ENCODE measurements at places on chromosomes 3 and 15.

DNA sequence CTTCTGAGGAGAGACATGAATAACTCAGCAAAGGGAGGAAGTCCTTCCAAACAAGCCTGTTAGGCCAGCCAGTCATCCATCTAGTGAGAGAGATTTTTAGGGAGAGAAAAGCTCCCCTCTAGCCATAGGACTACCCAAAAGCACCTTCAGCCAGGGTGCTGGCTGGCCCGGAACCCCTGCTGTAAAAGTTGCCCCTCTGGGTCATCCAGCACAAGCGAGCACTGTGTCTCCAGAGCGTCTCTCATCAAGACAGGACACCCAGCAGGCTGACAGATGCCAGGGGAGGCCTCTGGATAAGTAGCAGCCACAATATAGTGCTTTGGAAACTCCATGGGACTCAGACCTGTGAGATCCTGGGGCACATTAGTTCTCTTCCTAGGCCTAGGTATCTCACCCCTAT is 24.5 kb downstream of the ANXA2 start:
- DNase-seq, result no peak

DNA sequence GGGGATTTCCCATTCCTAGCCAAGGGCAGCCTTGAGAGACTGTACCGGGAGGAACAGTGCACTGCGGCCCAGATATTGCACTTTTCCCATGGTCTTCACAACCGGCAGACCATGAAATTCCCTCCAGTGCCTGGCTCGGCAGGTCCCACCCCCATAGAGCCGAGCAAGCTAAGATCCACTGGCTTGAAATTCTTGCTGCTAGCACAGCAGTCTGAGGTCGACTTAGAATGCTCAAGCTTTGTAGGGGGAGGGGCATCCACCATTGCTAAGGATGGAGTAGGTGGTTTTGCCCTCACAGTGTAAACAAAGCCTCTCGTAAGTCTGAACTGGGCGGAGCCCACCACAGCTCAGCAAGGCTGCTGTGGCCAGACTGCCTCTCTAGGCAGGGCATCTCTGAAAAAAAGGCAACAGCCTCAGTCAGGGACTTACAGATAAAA is 156.3 kb downstream of the FRMD5 start:
- no peak for DNase-seq

GRCh38 chr15:43242616-43243015 is 21.8 kb upstream of the EPB42 start:
- no peak for DNase-seq

DNA sequence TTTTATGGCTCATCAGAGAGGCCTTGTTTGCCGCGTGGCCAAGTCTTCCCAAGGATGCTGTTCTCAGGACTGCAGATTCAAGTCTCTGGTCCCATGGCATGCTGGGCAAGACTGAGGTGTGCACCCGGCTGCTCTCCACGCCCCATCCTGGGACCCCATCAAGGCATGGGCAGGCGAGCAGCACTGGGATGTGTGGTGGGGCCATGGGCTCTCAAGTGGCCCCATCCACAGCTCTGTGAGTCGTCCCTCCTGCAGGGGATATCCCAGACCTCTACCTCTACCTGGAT is 13.1 kb upstream of the GP9 start:
- no peak for DNase-seq

- DNase-seq, result no peak
These were observed 619.0 kb upstream of the AGTR1 start for GRCh38 chr3:148078658-148079057.

DNA sequence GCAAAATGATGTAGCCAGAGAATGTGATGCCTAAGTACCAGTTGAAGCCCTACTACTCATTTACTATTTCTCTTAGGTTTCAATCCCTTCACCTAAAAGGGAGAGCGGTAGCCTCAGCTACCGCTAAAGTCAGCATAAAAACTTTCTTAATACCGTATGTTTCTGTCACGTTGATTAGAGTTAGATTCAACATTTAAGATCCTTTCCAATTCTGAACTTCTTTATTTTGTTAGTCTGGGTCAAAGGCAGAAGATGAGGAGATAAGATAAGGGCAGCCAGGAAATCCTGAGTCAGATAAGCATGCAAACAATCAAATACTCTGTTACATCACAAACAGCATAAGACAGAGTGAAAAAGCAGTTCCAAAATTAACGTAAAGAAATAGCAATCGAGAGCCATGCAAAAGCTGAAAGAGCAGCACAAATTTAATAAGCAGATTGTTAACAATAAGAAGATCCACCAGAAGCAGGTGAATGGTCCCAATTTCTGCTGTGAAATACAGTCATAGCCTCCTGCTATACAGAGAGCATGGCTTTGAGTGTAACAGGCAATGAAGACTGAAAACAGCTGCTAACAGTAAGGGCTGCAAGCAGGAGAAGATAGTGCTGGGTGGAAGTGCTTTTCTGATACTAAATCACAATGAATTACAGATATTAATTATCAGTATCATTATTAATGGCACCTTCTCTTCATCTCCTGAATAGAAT is 3.0 kb downstream of the TMEM207 start:
- DNase-seq, result no peak

GRCh38 chr15:80885016-80885579 is 104.5 kb downstream of the MESD start:
- DNase-seq, result no peak

DNA sequence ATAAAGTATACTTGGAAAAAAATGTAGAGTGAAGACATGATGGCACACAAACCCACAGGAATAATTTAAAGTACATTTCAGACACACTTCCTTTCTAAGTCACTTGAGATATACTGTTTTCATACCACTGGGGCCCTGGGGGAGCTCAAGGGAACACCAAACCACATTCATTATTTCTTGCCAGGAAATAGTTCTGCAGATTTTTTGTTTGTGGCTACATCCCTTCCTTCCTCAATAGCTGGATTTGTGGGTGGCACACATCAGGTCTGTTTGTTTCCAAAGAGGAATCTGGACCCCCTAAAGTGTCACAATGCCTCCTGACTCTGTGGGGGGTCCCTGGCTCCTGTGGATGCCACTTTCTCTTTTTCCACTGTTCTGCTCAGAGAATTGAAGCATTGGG is 153.5 kb upstream of the COL8A1 start:
- no peak for DNase-seq

GRCh38 chr3:31942446-31942845 is 38.6 kb downstream of the OSBPL10 start:
- DNase-seq, result no peak

All from T1000 (cell line).